Cerebellar nuclear complex (tissue), 1 donor: ENCODE measurements at places on chromosomes 6 and 20.

- DNase-seq: no peak
Measured at GRCh38 chr20:60233018-60233630, 274.9 kb downstream of the CDH26 start.

DNA sequence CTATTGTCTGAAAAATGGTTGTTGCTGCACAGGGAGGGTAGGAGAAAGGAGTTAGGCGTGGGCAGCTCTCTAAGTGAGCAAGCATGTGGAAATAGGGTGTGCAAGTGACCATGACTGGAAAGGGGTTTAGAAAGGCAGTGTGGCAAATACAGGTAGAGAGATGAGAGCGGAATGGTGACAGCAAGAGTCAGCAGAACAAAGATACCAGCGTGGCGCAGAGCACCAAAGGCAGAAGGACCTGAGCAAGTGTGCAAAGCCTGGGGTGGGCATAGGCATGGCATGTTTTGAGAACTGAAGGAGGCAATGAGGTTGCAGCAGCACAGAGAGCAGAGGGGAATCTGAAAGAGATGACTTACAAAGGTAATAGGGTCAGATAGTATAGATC, 17.0 kb downstream of the RNF217 start:
- DNase-seq: no peak

DNA sequence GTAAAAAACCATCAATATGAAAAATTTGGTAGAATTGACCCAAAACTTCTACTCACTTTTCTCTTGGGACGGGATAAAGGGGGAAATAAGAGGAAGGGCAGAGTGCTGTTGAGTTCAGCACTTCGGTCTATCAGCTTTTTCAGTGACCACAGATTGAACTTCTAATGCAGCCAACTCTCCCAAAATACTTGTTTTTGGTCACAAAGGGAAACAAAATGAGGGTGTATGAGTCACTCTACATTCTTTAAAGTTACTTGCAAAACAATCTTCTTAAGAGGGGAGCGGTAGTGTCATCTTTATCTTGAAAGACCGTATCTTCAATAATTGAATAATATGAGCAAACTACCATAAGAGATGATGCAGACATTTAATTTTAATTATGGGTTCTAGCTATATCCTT, 661.3 kb downstream of the CD109 start:
- no peak for DNase-seq

DNA sequence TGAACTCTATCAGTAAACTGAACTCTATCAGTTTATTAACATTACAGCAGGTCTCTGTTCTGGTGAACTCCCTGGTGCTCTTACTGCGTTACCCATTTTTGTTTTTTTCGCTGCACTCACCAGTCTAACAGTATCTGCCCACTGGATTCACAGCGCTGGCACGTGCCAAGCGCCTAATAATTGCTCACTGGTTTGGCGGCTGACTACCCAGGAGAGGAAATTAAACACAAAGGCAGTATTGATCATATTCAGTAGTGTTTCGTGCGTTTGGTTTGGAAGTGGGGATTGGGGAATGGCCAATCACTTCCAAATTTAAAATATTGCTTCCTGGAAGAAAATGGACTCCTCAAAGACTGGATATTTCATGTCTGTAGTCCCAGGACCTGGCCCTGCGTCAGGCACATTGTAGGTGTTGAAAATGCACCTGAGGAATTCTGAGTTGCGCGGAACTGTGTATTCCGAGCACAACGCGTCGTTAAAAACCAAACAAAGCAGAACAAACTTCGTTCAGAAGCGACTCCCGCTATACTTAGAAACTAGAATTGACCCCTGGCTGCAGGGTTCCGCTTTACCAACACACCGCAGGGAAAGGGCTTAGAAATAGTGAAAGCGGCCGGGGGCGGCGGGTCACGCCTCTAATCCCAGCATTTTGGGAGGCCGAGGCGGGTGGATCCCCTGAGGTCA, 1.1 kb upstream of the RPS12 start:
- peak; percentile 21 for DNase-seq

DNA sequence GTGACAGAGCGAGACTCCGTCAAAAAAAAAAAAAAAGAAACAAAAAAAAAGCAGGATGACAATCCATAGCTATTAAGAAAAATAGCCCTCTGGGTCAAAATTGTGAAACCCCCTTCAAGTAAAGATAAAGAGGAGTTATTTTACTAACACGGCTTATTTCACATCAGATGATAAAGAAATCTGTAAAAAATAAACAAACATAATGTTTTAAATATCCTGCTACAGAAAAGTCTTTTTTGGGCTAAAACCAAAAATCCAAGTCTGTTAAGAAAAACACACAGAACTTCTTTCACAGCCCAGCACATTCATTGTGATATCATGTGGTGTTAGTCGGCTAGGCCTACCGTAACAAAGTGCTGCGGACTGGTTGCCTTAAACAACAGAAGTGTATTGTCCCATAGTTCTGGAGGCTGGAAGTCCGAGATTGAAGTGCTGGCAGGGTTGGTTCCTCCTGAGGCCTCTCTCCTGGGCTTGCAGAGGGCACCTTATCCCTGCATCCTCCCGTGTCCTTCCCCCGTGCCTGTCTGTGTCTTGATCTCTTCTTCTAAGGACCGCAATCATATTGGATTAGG, 239.2 kb upstream of the TAB2 start:
- DNase-seq: no peak

DNA sequence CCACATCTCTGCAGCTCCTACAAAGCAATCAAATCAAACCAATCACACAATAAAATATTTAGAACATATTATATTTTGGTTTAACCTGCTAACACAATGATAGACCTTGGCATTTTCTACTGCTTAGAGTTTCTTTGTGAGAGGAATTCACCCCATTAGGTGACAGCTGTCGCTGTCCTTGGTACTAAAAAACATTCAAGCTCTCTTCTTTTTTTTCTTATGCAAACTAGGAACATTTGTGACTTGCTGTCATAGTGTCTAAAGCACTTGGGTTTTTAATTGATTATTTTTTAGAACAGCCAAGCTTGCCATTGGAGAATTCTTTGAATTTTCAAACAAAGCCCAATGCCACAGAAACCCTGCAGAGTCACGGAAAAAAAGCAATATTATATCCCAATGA, 46.4 kb downstream of the CNR1 start:
- DNase-seq: no peak
